ENCODE measurements at places on chromosomes 3 and 15.

- DNase-seq: no peak
Observed at GRCh38 chr3:12186515-12187286, 28.0 kb upstream of the TIMP4 start.

- DNase-seq: no peak
Observed at GRCh38 chr3:71304684-71305083, 278.8 kb downstream of the FOXP1 start.

DNA sequence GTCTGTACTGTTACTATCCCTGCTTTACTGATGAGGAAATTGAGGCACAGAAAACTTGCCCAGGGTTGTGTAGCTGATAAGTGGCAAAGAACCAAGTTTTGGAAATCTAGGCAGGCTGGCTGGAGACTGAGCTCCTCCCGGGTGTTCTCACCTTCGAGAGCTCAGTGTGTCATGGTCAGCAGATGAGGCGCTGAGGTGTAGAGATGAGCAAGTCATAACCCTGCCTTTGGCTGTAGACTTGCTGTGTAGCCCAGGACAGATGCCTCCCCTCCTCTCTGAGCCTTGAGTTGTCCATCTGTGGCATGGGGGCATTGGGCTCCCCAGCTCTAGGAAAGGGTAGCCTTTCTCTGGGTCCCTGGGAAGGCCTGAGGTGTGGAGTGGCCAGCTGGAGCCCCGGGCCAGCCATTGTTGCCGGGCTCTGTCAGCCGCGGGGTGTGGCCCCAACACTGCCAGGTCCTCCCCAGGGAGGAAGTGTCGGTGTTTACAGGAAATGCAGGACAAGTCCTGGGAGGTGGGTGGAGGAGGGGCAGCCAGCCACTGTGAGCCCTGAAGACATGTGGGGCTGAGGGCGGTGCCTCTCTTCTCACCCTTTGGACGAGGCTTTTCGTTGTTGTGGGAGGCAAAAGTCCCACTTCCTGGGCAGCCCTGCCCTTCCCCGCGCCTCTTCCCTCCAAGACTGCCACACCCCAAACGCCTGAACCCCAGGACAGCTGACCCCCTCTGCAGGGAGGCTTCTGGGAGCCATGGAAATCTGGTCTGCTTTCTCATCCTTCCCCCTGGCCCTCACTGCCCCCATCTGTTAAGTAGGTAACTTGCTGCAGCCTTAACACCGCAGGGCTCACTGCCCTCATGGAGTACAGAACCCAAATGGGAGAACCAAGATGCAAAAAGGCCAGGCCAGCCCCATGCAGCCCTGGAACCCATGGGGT is 29.1 kb downstream of the FGD5 start:
- DNase-seq: no peak

- no peak for DNase-seq
Observed at GRCh38 chr3:143784446-143784845, 63.8 kb downstream of the SLC9A9 start.

Data from stimulated activated naive B cell treated with anti-CD40 and anti-IgM and Interleukin-4, amounts not matched to agents 10 μg/mL and 1 μg/mL and 100 μg/mL, for 72 hours (primary cell).